Breast epithelium (tissue), 4 donors: ENCODE measurements at places on chromosomes 5 and 9.

- no peak for DNase-seq
Measured at GRCh38 chr9:78567693-78568092, 270.8 kb downstream of the PSAT1 start.

DNA sequence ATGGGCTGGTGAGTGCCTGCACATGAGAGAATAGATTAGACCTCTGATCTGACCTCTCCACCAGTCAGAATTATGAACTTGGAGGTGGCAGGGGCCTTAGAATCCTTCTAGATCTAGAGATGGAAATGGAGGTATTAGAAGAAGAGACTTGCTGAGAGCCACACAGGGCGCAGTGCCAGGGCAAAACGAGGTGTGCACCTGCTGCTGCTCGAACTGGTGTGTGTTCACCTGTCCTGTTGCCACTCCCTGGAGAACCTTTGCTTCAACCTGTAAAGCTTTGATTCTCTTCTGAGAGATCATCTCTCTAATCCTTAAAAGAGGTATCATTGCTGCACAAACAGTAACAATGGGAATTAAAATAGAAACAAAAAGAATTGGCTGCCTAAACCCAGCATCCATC lies 24.9 kb downstream of the FRMPD1 start:
- DNase-seq, result no peak

DNA sequence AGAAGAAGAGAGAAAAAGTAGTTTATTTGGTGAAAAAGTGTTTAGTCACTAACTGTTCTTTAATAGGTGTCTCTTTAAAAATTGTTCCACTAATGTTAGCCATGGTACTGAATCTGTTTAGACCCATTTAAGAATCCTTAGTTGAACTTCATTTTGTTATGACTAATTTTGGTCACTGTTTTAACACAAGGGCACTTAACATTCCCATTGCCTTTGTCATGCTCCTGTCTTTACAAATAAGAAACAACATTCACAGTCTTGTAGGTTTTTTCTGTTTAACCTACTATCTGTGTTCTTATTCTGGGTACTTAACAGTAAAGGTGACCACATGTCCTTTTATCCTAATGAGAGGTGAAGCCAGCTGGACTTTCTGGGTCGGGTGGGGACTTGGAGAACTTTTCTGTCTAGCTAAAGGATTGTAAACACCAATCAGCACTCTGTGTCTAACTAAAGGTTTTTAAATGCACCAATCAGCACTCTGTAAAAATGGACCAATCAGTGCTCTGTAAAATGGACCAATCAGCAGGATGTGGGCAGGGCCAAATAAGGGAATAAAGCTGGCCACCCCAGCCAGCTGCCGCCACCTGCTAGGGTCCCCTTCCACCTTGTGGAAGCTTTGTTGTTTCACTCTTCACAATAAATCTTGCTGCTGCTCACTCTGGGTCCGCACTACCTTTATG lies 116.7 kb downstream of the WDR70 start:
- no peak for DNase-seq

- DNase-seq, result no peak
Measured at GRCh38 chr5:82309091-82309531, 31.0 kb upstream of the RPS23 start.

GRCh38 chr9:131393622-131394463 lies at the start of gene PRRC2B:
Gene PRRC2B (plus strand): TSS chr9:131394086. CDS start chr9:131430145, 36,059 bp downstream.
- peak; percentile 87 for DNase-seq

- DNase-seq, result no peak
Measured at GRCh38 chr9:89853161-89853560, 248.3 kb downstream of the GADD45G start.

DNA sequence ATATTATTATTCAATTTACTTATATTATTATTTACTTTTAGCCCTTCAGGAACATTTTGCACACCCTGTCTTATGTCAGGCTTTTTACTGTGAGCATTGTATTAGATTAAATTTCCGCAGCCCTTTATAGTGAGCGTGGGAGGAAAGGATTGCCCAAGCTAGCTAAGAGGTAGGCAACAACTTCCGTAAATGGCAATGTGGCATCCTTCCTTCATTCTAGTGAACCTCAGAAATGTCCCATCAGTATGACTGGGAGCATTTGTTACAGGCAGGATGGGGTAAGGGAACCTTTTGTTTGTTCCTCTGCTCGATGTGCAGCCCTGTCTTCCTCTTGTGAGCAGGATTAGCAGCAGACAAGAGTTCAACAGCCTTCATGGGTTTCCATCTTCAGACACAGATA lies 6.2 kb upstream of the CD180 start:
- DNase-seq, result peak; percentile 64

DNA sequence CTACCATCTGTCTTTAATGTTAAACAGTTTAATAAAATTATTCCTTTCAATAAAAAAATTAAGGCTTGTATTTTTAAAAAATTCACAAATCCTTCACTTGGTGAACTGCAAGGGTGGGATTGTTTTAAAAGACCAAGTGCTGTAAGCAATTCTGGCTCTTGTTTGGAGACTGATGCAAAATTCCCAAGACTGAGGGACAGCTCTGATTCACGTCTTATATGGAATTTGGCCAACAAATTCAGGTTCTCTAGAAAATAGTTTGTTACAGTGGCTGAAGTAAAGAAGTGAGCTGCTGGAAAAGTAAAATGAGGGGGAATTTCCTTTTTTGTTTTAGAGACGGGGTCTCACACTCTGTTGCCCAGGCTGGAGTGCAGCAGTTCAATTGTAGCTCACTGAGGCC lies 58.3 kb downstream of the PRELID2 start:
- no peak for DNase-seq

GRCh38 chr9:107615321-107615720 lies 125.8 kb upstream of the KLF4 start:
- no peak for DNase-seq

DNA sequence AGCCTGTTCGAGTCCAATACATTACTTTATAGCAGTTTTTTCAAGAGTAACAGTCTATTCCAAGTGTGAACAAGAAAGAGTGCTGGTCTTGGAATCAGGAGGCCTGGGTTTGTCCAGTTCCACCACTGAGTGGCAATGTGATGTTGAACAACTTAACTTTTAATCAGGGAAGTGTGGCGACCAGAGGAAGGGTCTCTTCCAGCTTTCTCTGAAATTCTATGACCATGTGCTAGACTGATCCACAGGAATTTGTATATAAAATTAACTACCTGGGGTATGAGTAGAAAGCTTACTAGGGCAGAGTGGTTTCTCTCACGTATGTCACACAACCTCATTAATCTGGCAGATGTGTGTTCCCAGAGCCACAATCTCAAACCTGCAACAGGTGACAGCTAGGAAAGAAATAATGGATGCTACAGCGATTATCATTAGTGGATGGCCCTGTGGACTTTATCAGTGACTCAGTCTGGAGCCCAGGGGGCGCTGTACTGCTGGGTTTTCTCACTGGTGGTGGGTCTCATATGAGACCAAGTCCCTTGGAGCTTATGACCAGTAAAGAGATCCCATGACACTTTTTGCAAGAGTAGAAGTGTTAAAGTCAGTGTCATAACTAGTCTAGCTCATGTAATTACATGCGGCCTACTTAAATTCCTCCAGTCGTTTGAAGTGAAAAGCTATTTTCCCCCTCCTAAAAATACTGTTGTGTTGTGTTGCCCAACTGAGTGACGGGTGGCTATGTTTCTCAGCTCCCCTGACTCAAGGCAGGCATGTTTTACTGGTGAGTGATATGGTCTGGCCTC lies 116.5 kb downstream of the GDNF start:
- no peak for DNase-seq

DNA sequence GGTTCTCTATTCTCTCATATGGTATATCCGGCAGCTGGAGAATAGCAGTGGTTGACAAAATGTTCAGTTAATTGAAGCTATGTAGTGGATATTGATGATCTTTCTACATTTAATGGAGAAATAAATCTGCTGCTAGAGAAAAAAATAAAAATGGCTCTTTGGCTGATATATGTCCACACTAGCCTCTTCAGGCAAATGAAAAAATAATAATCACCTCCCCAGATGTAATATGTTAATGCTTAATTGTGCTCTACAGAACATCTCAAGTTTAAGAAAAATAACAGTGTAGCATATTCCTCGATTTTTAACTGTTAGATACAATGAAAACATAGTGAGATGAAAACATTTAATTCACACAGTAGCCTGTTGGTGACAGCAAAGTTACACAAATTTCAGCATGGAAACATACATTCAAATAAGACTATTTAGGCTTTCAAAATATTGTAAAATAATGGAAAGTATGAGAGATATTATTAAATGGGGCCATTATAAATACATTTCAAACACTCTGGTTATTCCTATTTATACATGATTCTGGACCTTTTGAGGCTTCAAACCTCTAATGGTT lies 543.0 kb downstream of the MAT2B start:
- no peak for DNase-seq

DNA sequence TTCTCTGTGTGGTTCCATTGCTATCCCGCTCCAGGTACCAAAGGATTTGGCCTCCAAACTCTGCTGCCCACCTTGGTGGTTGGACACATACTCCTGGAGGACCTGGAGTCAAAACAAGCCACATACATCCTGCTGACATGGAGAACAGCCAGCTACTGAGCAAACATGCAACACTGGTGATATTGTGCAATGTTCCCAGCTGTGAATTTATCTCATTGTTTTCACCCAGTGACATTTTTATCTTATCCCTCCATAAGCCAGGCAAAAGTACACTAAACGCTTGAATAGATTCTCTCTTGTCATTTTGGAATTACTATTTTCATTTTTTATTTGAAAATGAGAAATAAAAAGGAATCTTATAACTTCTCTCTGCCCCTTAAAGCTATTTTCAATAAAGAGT lies 11.1 kb upstream of the CTSL start:
- no peak for DNase-seq

GRCh38 chr5:61362796-61363368 lies 30.8 kb downstream of the ZSWIM6 start:
- DNase-seq, result no peak

- DNase-seq, result no peak
Measured at GRCh38 chr9:128498911-128499310, 5.6 kb upstream of the GLE1 start.

DNA sequence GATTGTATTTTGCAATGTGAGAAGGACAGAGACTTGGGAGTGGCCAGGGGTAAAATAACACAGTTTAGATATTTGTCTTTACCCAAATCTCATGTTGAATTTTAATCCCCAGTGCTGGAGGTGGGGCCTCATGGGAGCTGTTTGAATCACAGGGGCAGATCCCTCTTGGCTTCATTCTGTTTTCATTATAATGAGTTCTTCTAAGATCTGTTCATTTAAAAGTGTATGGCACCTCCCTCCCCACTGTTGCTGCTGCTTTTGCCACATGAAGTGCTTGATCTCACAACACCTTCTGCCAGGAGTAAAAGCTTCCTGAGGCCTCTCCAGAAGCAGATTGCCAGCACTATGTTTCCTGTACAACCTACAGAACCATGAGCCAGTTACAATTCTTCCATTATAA lies 28.1 kb downstream of the COX7C start:
- DNase-seq, result no peak

GRCh38 chr5:93658044-93658443 lies 75.0 kb downstream of the NR2F1 start:
- no peak for DNase-seq

GRCh38 chr5:170154297-170154696 lies 48.6 kb downstream of the FOXI1 start:
- no peak for DNase-seq
